Stimulated activated CD4-positive, alpha-beta T cell treated with anti-CD3 and anti-CD28 coated beads, Interleukin-1b, Interleukin-23, amount 100 ng/mL, for 1 hour (primary cell): ENCODE measurements at places on chromosomes 2 and 18.

DNA sequence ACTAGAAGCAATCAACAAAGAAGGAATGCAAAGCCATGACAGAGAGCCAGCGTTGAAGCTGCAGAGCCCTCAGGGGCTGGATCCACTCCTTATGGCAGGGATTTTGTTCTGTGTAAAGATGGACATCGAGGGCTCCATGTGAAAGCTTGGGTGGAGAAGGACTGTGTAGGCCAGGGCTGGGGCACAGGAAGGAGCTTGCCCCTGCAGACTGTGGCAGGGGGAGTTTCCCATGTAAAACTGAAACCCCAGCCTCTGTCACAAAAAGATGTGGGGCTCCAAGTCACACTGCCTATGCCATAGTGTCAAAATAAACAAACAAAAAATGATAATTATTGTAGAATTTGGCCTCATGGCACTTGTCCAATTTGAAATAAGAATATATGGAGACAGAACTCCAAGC is 408.7 kb upstream of the HS6ST1 start:
- DNase-seq: no peak

GRCh38 chr18:42706618-42707017 is 408.9 kb downstream of the RIT2 start:
- DNase-seq: no peak

DNA sequence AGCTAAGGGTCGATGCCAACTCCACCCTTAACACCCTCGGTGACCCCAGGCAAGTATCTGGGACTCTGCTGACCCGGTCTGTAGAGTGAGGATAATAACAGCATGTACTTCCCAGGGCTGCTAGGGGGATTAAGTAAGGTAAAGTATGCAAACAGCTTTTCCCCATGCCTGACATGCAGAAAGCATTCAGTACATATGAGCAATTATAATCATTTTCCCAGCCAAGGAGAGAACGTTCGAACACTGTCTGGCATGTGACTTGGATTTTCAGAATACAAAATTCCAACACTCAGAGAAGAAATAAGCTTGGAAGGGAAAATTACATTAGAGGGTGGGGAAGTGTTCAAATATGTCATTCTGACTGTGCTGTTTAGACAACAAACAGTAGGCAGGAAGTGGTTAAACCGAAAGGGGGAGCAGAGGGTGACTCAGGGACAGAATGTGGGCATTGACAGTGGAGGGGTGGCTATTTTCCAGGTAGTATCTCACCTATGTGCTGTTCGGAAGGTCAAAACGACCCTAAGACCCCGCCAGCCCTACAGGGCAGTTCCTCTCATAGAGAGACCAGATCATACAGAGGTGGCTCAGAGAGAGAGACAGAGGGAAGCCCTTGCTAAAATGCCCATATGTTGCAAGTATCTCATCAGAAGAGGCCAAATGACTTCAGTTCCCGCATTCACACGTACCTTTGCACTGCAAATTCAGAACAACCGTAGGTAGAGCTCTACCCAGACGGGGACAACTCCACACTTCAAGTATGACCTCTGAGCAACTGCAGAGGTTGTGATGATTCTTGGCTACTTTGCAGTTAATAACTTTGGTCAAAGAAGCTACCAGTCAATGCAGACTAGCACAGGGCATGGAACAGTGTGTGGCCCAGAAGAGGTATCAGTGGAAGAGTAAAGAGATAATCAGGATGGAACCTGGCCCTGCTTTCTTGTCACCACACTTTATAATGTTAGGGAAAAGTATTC is 14.8 kb downstream of the ASPRV1 start:
- peak; percentile 13 for DNase-seq

DNA sequence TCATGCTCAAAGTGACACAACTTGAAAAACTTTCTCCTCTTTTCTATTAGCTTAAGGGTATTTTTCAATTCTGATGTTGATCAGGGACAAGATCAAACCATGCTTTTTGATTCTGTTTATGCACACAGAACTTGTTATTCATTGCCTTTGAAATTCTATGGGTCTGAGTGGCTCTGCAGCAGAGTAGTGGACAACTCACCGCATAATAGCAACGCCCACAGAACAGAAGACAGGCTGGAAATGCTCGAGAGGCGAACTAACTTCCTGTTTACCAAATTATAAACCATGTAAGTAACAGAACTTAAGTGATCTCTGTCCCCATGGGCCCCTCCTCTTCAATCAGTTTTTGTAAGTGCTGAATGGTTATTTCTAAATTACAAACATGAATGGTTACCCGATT is 131.2 kb downstream of the CBLN2 start:
- no peak for DNase-seq

- DNase-seq: no peak
Measured at GRCh38 chr2:170052151-170052550, 125.8 kb upstream of the MYO3B start.

DNA sequence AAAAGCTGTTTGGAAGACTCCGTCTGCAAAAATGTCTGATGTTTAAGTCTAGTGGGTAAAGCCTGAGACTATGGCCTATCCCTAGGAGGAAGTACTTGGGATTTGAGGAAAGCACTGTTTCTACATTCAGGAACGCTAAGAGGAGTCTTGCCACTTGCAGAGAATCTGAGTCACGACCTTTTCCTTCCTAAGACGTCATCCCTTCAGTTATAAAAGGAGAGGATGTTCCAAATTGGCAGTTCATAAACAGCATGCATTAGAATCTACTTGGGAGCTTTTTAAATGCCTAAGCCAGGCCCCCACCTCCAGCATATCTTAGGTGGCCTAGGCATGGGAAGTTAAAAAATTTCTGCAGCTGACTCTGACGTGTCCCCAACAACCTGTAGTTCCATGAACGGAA is 125.9 kb downstream of the TTC32 start:
- DNase-seq: no peak

DNA sequence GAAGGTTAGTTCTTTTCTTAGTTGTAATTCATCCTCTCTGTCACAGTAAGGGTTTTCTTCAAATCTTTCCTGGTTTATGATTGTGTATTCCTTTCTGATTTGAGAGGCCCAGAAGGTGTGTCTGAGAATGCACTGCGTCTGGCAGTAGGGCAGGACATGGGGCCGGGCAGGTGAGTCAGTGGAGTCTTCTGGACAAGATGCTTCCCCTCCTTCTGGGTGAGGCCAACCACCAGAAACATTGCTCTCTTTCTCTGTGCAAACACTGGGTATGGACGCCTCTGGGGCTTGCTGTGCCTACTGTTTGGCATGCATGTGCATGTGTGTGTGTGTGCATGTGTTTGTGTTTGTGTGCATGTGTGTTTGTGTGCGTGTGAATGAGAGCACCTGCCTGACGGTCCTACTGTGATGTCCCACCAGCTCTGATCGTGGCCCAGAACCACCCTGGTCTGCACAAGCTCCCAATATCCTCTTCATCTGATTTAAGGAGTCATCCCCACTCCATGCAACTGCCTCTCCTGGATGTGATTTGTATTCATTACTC is 93.2 kb upstream of the DLX2 start:
- no peak for DNase-seq
